Renal cortical epithelial cell (primary cell): ENCODE measurements at places on chromosomes 6 and 20.
A peak's percentile ranks its signal among the peaks of the same experiment; 100 is the strongest.

GRCh38 chr6:7000825-7001777 lies 106.7 kb upstream of the RREB1 start:
- DNase-seq = no peak

- DNase-seq = no peak
Measured at GRCh38 chr6:32427218-32427617, 12.5 kb upstream of the HLA-DRA start.

DNA sequence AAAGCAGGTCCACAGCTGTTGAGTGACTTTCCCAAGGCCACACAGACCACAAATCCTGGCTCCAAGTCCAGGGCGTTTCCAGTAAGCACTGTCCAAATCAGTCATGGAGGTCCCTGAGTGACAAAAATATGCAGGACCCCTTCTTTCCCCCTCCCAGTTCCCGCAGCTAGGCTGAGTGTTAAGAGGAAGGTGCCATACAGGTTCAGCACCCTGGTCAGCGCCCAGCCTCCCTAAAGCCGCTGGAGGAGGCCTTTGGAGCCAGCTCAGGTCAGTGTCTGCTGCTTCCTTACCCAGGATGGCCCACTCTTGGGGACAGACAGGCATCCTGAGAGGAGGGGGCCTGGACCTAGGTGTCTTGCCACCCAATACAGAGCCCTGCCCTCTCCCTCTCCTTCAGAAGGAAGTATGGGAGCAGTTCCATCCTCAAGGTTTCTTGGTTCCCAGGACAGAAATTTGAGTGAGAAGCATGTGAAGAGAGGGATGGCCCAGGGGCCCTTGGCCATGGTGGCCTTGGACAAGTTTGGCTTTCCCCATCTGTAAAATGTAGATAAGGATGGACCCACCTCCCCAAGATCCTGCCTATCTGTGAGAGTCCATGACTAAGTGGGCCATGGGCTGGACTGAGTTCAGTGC lies 13.2 kb downstream of the TMEM74B start:
- DNase-seq = peak; percentile 12

- no peak for DNase-seq
Measured at GRCh38 chr20:24981790-24982189, 10.8 kb downstream of the APMAP start.

- DNase-seq = peak; percentile 42
Measured at GRCh38 chr20:46562373-46563169, 12.1 kb upstream of the OCSTAMP start.

DNA sequence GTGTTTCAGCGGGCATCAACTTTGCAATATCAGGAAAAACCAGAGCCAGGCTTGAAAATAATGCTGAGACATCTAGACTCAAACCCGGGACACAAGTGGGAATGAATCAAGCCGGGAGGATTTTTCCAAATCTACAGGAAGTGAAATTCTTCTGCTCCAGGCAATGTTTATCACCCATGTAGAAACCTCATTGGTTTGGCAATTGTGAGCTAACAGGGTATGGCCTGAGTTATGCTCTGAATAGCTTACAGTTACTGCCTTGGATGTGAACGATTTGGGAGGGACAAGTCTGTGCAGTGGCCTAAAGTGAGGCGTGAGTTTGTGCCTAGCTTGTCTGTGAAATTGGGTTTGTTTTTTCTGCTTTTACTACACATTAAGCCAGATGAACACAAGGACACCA lies 87.4 kb downstream of the PCSK2 start:
- DNase-seq = no peak

- no peak for DNase-seq
Measured at GRCh38 chr20:48175261-48175660, 390.0 kb upstream of the SULF2 start.

DNA sequence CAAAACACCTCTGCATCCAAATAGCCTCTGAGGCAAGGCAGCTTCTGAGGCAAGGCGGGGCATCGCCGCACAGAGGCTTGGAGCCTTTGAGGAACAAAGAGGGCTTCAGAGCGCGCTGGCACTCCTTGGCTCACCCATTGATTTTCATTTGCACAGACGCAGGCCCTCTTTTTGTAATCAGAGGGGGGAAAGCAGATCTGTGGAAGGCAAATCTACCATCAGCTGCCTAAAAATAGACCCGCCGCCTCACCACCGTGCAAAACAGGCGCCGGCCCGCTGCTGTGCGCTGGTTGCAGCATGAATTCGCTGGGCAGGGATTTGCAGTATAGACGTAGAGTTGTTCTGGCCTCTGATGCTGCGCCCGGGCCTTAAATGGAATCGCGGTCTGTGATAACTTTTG lies 69.9 kb upstream of the STMND1 start:
- DNase-seq = no peak

DNA sequence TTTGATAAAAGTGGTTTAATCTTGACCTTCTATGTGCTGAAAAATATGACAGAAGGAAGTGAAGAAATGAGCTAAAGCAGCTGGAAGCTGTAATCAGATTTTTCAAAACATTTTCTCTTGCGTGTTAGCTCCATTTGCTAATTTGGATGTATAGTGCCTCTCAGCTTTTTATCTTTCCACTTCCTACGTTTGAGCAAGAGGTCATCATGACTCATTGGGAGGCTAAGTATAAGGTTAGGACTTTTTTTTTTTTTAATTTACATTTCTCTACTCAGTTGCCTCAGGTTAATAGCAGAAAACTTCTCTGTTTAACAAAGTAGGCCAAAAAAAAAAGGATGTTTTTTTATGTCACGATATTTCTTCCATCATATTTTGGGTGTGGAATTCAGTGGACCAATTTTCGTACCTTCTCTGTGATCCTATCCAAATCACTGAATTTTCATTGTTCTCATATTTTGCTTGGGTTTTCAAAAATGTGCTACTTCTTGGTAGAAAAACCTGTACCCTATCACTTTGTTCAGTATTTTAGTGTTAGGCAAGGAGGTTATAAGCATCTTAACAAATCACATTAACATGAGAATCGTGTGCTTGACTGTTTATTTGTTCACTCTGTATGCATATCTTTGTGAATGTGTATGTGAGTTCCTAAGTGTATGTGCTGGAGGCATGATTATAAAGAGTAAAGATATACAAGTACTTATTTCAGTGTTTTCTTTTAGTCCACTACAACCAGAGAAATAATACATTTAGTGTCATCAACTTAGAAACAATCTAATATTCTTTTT lies 1028.3 kb upstream of the EYS start:
- DNase-seq = no peak

DNA sequence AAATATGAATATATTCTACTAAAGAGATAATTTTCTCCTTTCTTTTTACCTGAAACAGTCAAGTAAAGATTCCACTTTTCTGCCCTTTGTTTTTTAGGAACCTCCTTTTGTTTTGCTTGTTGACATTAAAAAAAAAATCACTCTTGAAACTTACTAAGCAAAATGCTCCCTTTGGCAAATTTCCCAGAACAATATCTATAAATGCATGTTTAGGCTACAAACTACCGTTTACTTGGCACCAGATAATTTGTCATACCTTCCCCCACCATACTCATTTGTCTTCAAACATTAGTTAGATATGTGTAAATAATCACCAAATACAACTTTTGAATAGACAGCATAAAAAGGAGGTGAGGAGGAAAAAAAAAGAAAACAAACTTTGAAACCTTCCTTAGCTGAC lies 604.7 kb downstream of the RFPL4B start:
- DNase-seq = no peak

DNA sequence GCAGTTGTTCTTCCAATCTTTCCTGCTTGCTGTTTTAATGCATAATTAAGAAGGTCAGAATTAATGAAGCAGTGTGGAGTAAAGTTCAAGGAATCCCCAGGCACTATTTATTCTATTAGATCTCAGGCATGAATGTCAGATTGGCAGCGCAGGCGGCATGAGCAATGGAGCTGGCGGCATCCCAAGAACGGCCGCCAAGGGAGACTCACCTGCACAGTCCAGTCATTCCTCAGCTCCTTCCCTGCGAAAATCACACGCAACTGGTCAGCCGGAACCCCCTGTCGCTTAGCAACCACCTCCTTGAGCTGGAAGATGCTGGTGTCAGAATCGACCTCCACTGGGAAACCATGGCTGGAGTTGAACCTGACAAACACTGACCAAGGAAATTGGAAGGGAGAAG lies 284.5 kb downstream of the PRKN start:
- peak; percentile 93 for DNase-seq

GRCh38 chr20:14570811-14571210 lies 233.4 kb upstream of the FLRT3 start:
- DNase-seq = peak; percentile 21

DNA sequence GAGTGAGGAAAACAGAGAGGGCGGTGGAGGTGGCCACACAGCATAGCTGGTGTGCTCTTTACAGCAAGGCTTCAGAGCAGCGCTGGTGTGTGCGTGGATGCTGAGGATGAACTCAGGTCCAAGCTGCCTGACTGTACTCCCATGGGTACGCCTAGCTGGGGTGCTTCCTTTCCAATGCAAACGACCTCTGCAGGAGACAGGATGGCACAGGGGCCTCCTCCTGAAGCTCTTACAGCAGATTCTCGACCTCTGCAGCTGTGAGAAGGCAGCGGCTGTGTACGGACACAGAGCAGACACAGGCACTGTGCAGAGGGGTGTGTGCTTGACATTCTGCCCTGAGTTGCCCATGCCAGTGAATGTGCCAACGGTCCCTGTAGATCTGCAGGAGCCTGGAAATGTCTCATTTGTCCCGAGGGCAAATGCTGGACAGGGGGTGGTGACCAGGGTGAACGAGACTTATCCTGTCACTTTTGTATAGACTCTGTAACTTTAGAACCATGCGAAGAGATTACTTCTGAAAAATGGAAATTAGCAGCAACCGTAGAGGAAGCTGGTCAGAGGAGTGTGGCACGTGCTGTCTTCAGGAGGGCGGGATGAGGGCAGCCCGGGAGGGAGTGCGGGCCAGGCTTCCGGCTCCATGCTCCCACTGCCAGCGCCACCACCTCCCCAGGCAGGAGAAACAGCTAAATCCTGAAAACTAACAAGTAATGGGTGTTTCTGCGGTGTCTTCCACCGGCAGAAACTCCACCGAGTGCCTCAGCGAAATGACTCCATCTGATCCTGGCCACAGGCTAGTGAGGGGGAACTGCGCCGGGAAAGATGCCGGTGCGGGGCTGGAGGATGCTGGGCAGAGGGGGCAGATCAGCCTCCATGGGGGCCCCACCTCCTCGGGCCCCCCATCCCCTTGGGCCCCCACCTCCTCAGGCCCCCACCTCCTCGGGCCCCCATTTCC lies 120.9 kb upstream of the RPS6KA2 start:
- no peak for DNase-seq

DNA sequence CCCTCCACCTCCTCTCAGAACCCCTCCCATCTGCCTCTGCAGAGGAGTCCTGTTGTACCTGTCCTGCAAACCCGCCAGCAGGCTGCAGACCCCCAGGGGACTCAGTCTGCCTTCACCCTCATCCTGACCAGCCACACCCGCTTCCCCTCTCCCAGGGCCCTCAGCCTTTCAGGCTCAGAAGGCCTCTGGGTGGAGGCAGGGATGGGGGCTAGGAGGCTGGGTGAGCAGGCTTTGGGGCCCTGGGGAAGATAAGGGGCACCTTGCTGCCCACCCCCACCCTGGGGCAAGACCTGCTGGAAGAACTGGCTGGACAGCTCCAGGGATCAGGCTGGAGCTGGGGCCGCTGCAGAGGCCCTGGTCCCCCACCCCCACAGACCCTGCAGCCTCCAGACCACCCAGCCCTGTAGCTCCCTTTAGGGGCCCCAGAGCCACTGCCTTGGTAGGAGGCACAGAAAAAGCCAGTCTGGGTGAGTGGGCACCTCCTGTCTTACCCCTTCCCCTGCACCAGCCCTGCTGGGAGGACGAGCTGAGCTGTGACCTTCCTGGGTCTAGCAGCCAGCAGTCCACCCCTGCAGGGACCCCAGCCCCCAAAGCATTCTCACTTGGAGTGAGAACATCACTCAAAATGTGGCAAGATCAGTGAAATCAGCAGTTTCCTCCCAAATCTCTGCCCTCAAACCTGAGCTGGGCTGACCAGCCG lies 5.2 kb downstream of the TEAD3 start:
- no peak for DNase-seq

DNA sequence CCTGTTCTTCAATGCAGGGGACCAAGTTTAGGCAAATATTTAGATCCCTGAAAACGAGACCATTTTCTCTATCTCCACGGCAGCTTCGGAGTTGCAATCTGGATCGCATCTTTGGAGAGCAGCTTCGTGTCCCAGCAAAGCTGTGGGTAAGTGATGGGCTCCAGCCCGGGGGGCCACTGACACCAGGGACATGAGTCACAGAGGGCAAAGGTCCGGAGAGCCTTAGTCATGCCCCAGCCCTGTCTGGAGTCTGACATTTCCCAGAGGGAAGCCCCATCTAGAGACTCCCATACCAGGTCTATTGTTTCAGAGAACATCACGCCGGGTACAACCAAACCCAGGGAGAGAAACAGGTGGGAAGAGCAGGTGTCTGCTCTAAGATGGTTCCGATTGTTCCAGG lies 95.9 kb downstream of the NFATC2 start:
- DNase-seq = peak; percentile 88

GRCh38 chr20:49853640-49854039 lies 41.0 kb downstream of the SLC9A8 start:
- peak; percentile 95 for DNase-seq

DNA sequence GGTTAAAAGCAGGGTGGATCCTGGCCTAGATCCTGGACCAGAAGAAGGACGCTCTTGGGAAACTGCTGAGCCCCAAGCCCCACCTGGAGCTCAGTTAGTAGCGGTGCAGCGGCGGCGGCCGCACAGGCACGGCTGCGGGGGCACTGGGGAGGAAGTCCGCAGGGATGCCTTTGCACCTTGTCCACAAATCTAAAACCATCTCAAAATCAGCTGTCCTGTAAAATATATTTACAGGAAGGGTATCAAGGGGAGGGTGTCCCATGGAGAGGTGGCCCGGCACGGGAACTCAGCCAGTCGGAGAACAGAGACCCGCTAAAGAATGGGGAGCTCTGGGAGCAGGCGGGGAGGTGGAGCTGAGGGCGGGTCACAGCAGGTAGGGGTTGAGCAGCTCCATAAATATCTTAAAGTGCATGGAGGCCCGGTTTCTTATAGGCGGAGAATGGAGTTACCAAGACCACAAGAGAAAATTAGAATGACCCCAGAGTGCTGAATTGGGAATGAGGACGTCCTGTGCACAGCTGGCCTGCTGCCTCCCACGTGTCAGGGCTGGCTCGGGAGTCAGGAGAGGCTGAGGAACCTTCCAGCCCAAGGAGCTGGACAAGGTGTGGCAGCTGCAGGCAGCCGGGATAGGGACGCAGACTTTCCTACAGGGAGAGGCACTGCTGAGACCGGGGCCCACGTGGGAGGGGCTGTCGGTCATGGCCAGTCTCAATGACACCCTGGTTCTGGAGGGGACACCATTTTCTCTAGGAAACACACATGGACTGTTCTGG lies 8.0 kb downstream of the MTG2 start:
- no peak for DNase-seq

DNA sequence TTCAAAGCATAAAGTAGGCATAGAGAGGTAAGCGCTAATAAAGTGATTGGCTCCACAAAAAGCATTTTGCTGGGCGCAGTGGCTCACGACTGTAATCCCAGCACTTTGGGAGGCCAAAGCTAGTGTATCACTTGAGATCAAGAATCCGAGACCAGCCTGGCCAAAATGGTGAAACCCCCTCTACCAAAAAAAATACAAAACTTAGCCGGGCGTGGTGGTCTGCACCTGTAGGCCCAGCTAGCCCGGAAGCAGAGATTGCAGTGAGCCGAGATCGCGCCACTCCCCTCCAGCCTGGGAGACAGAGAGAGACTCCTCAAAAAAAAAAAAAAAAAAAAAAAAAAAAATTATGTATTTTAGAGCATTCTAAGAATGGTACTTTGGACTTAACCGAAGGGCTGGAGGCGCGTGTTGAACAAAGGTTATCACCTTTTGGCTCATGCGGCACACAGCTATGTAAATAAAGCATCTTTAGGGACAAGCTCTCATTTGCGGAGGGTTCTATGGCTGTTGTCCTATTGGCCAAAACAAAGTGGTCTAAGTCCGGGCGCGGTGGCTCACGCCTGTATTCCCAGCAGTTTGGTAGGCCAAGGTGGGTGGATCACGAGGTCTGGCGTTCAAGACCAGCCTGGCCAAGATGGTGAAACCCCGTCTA lies 17.4 kb downstream of the HFE start:
- DNase-seq = no peak
